CD4-positive, alpha-beta T cell treated with Interleukin-15 for 4 hours (primary cell): ENCODE measurements at places on chromosomes 5 and 9.

GRCh38 chr5:141845371-141845851 is 32.8 kb downstream of the PCDH1 start:
- peak; percentile 4 for DNase-seq

DNA sequence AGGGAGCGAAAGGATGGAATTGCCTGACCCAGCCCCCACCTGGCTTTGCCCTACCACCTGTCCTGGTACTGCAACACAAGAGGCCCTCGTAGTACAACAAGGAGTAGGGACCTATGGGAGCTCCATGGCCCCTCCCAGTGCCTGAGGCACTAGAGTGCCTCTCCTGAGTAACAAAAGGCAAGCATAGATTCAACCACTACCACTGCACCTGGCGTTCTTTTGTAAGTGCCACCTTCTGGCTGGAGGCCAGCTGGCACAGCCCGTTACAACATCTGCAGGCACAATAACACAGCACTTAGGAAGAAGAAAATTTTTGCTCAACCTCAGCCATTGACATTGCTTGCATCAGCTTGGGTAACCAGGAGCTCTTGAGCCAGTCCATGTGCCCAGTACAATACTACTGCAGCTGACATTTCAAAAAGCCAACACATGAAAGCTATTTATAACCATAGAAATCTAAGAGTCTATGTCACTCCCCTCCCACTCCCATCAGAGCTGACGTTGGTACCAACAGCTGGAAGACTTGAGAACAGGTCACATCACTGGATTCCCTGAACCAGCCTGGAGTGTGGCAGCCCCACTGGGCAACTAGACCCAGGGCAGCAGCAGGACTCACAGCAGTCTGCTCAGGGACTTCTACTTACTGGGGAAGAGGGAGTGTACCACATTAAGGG is 17.7 kb upstream of the FAM174A start:
- no peak for DNase-seq

DNA sequence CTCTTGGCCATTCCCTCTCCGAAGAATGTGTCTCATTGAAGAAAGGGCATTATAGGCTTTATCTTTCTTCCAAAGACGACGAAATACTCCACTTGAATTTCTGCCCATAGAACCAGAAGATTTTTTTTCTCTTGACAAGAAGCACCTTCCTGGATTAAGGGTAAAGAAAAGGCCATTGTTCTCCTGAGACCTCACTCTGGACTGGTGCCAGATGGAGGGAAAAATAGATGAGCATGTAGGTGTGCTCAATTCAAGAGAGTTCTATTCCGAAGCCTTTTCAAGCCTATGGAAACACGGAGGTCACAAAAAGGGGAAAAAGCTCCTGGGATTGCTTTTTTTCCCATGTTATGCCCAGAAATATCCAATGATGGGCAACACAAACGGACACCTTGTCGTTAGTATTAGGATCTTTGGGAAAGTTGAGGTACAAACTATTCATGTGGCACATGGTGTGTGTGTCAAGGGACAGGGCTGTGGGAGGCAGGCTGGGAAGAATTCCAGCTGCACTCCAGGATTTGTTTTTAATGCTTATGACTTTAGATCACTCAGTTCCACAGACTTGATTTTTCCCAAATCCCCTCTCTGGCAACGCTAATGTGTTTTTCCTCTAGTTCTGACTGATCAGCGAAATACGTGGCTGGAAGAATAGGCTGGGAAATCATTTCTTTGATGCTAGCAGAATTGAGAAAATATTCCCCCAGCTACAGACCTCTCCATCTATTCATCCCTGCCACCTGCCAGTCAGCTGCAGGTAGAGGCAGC is 89.9 kb downstream of the SIL1 start:
- no peak for DNase-seq

DNA sequence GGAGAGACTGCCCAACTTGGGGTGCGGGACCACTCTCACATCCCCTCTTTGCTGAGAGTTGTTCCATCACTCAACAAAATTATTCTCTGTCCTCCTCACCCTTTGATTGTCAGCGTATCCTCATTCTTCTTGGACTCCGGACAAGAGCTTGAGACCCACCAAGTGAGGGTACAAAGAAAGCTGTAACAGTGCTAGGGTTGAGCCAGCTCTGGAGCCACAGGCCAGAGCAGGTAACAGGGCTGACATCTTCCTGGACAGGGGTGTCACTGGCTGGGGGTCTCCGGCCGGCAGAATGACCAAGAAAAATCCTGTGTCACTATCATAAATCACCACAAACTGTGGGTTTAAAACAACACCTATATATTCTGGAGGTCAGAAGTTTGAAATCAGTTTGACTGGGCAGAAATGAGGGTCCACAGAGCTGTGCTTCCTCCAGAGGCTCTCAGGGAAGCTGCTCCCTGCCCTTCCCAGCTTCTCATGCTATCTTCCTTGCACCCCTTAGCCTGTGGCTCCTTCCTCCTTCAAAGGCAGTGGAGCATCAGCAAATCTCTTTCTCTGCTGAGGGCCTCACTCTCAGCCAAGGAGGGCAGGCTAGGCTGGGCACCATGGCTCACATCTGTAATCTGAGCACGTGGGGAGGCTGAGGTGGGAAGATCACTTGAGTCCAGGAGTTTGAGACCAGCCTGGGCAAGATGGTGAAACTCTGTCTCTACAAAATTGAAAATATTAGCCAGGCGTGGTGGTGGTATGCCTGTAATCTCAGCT is 4.1 kb upstream of the BBLN start:
- DNase-seq = no peak

DNA sequence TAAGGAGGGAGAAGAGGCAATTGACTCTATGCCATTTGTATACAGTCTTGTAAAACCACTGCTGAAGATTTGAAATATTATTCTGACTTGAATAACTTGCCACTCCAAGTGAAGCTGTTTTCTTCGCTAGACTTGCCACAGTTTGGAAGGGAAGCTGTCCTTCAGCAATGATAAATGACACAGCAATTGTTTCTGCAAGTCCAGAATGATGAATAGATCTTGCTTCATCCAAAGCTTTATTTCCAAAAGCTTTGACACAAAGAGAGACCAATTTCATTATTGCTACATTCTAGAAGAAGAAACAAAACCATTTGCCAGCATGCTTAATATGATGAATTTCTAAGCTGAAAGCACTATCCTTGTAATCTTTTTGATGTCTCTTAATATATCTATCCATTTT is 73.7 kb downstream of the ZNF366 start:
- no peak for DNase-seq

DNA sequence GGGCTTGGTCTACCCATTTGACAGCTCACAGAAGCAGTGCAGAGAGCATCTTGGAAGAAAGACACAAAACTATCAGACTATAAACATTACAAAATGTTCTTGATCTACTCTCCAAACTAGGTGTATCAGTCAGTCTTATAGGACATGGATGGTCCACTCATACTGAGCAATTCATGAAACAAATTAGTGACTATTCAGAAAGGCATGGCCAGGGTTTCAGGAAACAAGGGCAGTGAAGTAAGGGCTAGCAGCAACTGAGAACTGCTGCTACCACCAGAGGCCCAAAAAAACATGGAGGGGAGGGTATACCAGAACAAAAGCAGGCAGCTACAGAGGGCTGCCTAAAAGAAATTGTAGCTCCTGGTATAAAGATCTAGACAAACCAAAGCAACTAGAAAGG is 287.0 kb downstream of the PIK3R1 start:
- no peak for DNase-seq

DNA sequence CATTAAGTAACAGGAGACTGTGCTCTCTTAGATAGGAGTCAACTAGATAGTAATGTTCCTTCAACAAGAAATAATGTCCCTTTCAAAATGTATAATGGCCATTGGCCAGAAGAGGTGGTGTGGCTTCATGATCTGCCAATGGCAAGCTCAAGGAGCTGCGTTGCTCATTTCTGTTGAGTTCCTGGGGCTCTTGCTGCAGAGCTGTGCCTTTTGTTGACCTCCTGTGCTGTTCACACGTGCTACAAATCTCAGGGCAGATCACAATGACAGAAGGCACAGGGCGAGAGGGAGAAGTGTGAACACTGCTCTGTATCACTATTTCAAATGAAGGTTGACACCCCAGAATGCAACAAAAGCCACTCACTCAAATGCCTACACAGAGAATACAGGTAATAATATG is 16.0 kb upstream of the TBC1D2 start:
- DNase-seq = no peak

DNA sequence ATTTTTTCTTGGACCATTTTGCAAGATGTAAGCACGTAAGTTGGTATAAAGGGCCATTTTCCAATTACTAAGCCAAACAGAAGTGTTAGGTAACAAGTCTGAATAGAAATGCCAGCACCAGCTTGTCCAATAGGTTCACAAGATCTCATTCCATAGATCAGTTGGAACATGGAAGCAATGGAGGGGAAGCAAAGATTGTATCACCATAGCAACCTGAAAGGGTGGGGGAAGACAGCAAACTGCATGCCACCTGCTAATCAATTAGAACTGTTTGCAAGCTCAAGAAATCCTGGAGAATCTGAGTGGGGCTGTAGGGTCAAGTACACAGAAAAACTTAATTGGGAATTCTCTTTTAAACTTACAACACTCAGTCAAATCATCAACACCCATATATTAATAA is 264.9 kb upstream of the EFNA5 start:
- no peak for DNase-seq

DNA sequence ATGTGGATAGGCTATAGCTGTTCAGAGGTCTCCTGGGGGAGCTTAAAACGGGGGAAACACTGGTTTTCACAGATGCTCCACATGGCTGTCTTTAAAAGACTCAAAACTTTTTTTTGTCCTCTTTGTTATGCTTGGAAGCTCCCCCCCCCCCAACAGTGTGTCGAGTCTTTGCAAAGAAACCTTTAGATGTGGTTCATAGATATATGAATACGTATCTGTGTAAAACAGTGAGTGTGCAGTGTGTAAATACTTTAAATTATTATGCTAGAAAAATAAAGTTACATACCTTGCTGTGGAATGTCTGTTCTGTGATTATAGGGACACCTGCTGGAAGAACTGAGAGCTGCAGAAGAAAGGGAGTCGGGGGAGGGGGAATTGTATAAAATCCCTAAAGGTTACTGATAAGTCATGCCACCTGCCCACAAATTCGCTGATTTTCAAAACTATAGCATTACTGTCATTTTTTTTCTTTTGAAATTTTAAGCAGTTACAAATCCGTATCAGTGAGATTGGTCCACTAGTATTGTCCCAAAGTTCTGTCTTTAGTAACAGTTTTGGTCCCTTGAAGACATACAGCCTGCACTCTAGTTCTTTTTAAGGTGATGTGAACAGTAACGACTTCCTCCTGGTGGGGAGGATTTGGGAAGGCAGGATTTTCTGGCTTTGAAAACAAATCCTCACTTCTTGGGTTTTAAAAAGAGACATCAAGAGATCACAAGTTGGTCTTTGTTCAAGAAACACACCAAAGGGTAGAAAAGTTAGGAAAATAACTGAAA is 22.9 kb downstream of the RGMB start:
- peak; percentile 58 for DNase-seq

- DNase-seq = peak; percentile 53
Observed at GRCh38 chr9:75265525-75265972, 177.2 kb downstream of the OSTF1 start.

- no peak for DNase-seq
Observed at GRCh38 chr9:134837529-134837928, 43.1 kb upstream of the FCN2 start.

GRCh38 chr5:126056352-126056751 is 366.9 kb upstream of the GRAMD2B start:
- no peak for DNase-seq

DNA sequence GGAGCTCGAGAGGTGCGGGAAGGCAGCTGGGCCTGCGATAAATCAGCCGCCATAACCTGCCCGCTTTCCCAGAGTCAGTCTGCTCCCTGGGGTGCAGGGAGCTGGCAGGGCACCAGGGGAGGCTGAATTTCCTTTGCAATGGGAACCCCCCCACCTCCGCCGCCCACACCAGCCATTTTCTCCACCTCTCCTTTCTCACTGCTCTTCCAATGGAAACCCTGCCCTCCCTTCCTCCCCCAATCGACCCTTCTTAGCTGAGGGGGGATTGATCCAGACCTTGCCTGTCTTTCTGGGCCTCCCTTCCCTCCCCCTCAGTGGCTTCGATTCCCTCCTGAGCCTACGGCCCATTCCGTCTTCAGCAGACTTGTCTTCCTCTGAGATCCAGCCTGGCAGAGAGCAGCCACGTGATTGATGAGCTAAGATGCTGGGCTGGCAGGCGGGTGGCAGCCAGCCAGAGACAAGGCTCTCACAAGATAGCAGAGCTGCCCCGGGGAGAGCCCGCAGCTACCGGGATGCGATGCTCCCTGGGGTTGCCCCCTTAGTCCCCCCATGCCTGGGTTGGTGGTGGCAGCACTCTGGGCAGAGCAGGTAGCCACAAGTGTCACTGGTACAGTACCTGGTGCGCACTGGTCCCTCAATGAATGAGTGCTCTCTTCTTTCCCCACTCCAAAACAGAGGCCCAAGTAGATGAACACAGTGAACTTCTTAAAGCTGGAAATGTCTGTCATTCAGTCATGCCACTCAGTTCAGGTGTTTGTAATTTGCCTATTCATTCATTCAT is 53.7 kb upstream of the FABP6 start:
- DNase-seq = no peak

DNA sequence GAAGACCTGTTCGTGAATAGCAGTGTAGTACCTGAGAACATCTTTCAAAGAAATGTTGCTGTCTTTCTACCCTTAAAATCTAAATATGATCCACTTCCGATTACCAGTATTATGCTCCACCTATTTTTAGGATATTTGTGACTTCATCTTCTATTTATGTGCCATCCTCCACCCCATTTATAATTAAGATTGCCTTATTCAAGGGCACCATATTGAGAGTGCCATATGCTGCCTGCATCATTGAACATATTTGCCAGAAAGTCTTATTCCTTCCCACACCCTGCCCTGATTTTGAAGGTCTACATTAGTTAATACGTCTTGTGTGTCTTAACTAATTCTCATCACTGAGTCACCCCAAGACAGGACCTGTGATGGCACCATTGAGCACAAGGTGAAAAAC is 1076.7 kb downstream of the CDH12 start:
- DNase-seq = no peak

- DNase-seq = no peak
Observed at GRCh38 chr5:4700069-4700468, 440.1 kb upstream of the ADAMTS16 start.

- no peak for DNase-seq
Observed at GRCh38 chr5:179430193-179431175, 85.2 kb upstream of the ADAMTS2 start.

DNA sequence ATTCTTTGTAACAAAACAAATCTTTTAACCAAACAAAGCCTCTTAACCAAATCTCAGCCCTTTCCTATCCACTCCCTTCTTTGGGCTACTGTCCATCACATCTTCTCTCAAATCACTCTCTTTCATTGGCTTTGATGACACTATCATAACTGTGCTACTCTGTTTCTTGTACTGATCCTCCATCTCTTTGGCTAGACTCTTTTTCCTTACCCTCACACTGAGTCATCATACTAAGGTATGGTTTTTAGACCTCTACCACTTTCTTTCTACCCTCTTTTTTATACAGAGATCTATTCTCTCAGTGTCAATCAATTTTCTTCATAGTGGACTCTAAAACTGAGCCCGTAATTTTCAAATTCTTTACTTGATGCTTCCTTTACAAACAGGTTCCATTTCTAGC is 174.9 kb downstream of the RAPGEF6 start:
- no peak for DNase-seq
